ENCODE measurements at places on chromosomes 7 and 10.

GRCh38 chr10:132710746-132711612 is 75.0 kb downstream of the NKX6-2 start:
- no peak for DNase-seq

DNA sequence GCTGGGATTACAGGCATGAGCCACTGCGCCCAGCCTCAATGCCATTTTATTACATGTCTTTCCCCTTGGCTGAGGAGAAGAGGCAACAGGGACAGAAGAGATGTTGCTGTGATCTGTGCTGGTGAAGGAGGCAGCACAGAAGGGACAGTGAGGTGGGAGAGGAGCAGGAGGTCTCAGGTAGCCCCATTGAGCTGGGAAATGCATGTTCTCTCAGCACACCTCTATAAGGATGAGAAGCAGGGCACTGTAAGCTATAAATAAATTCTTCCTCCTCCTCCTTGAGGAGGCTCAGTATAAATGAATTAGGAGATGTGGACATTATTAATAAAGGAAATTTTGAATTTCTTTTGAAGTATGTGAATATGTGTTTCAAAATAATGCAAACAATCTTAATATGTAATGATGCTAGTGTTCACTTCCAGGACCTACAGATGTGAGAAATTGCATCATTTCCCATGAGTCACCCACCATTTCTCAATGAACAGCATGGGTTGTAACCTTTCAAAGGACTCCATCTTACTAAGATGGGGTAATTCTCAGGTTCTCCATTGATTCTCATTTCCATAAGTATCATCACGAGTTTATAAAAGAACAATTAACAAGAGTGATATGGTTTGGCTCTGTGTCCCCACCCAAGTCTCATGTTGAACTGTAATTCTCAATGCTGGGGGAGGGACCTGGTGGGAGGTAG is 88.9 kb upstream of the ODAD2 start:
- peak; percentile 56 for DNase-seq

DNA sequence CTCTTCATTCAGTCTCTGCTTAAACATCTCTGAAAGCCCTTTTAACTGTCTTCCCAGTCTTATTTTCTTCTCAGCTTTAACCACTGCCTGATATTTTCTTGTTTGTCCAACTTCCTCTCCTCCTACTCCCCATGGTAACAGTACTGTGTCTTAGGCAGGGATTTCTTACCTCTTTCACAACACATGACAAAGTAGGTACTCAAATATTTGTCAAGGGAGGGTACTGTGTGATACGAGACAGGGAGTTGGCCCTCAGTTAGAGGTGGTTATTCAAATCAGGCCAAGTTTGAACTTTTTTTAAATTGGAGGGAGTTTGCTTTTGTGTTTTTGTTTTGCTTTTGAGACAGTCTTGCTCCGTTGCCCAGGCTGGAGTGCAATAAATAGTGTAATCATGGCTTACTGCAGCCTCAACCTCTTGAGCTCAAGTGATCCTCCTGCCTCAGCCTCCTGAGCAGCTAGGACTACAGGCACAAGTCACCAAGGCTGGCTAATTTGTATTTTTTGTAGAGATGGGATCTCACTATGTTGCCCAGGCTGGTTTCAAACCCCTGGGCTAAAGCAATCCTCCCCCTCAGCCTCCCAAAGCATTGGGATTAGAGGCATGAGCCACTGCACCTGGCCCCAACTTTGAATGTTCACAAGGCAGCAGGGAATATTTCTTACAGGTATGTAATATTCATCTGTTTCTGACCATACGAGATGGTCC is 2.5 kb upstream of the KPNA7 start:
- no peak for DNase-seq

DNA sequence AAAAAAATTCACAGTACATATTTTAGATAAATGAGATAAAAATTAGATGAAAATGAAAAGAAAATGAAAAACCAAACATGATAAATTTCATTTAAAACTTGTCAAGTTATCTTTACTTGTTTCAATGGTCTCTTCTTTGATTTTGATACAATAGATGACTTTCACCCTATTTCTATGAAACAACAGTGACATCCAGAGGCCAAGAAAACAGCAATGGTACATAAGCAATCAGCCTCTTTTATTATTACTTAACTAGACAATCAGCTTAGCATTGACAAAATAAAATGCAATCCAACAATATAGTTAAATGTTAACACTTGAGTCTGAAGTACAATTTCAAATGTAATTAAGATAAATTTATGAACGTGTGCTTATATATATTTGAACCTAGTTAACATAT is 74.8 kb upstream of the GPR37 start:
- DNase-seq = no peak

DNA sequence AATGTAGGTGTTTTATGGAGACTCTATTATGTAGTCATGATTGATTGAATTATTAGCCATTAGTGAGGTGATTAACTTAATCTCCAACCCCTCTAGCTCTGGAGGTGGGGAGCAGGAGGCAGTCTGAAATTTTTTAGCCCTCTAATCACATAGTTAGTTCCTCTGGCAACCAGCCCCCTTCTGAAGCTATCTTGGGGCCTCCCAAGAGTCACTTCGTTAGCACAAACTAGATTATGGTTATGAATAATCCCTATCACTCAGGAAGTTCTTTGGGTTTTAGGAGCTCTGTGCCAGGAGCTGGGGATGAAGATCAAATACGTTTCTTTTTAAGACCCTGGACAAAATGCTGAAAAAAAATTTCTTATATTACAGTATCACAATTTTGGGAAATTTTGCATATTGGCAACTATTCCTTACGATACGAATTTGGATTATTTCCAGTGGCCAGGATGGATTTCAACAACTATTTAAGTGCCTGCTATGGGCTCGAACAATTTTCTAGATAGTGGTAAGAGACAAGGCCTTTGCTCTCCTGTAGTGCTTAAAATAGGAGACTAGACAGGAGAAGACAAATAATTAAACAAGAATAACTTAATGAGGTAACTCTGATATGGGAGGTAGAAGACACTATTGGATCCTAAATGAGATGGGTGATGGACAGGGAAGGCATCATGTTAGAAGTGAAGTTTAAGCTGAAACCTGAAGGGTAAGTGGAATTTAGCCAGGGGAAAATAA is 52.9 kb downstream of the BTAF1 start:
- DNase-seq = no peak

DNA sequence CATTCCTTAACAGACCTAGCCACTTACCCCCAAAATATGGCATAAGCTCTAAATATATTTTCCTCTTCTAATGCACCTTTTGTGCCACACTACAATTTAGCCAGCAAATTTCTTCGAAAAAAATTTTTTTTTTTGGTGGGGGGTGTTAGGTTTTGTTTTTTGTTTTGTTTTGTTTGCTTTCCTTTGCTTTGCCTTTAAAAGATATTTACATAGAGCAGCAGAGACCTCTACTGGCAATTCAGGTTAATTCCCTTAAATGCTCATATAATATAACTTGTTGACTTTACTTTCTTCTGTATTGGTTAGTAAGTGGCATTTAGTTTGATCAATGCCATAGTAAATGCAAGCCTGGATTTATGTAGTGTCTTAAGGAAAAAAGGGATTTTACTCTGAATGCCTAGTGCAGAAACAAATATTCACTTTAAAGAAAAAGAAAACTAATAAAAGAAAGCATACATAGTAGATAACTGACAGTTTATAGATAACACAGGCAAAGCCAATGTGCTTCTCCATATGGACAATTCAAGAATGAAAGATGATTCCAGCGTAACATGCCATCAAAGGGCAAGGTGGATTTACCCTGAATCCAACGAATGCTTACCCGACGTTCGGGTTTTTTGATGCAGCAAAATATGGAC is 1250.6 kb downstream of the GATA3 start:
- no peak for DNase-seq

GRCh38 chr7:95303013-95303905 is 21.1 kb downstream of the PON1 start:
- no peak for DNase-seq

DNA sequence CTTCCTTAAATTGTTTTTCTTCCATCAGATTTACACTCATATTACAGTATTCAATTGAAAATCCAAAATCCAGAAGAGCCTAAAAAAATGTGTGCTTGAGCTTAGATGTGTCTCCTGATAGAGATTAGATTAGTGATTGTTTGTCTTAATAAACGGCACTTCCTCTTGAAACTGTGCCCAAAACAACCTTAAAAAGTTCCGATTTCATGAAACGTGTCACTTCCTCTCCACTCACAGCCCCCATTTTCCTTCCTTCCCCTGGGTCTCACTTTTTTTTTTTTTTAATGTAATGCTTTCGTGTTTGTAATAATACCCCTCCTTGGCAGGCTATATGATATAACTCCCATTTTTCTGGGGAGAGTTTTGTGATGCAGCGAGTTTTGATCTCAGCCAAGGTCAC is 114.8 kb upstream of the ADO start:
- no peak for DNase-seq

DNA sequence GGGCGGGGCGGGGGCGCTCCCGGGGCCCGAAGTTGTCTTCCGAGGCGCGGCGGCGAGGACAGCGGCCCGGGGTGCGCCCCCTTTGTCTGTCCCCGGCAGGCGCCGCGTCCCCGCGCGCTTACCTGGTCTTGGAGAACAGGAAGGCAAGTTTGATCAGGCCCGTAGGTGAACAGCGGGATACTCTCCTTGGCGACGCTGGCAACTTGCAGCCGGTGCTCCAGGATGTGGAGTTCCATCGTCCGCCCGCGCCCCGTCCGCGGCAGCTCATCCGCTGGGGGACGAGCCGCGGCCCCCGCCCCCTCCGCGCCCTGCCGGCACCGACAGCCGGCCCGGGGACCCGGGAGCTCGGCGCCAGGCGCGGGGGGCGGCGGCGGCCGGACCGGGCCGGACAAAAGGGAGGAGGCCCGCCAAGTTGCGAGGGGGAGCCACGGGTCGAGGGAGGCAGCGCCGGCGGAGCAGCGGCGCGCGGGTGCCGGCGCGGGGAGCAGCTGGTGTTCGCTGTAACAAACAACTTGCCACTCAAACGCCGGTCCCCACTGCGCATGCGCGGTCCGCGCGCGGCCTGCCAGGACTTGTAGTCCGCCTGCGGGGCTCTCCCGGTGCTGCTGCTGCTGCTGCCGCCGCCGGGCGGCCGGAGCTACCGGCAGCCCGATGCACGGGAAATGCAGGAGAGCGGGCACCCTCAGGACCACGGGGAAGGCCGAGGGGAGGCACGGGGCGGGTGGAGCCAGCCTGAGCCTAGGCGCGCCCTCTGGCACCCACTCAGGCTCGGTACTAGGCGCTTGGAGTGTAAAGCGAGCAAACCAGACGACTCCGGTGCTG is 35.6 kb upstream of the SPDYE3 start:
- peak; percentile 84 for DNase-seq

- no peak for DNase-seq
Observed at GRCh38 chr10:71621231-71622153, 98.1 kb downstream of the C10orf105 start.

GRCh38 chr7:159049266-159050025 is 95.2 kb downstream of the VIPR2 start:
- no peak for DNase-seq

- no peak for DNase-seq
Observed at GRCh38 chr10:86046845-86047460, 319.6 kb downstream of the GRID1 start.

DNA sequence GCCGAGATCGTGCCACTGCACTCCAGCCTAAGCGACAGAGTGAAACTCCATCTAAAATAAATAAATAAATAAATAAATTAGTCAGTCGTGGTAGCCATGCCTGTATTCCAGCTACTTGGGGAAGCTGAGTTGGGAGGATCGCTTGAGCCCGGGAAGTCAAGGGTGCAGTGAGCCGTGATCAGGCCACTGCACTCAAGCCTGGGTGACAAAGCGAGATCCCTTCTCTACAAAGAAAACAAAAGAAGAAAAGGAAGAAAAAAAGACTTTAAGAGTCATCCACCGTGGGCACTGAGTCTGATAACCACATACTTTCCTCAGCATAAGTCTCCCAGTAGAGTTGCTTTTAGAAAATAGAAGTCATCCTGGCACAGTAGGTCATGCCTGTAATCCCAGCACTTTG is 2.6 kb downstream of the TMEM254 start:
- no peak for DNase-seq

- no peak for DNase-seq
Observed at GRCh38 chr10:35696392-35697287, 54.5 kb upstream of the FZD8 start.

- no peak for DNase-seq
Observed at GRCh38 chr10:3167611-3168330, 4.8 kb downstream of the PITRM1 start.

DNA sequence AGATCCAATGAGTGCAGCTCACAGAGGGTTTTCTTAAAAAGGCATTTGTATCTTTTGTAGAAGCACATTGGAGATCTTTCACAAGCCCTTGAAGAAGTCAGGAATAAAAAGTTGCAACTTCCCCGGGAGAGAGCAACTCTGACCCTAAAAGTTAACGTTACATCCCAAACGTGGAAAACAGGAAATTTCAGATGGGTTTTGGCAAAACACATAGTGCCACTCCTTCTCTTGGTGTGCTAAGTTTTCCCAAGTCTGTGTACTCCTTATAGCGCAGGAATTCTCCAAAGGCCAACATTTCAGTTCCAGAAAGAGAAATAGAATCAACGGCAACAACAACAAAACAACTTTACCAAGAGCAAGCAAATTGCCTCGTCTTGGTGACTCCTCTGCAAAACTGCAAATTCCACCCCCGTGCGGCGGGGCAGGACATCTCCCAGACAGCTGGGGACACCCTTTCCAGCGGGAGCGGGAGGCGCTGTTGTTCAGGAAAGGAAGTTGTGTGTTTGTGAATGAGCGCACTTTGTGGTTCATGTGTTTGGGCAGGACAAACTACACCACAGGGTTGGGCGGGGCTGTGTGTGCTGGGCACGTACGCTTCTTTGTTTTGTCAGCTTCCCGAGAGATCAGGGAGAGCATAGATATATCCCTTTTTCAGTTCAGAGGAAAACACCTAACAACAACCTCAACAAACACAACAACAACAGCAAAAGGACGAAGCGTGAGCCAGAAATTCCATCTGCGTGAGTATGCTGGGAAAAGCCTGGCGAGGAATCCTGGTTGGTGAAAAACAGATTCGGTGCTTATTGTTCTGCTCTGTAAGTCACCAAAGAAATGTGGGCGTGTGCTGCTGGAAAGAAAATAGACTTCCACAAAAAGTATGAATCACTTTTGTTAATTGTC is 294.7 kb upstream of the PITRM1 start:
- DNase-seq = peak; percentile 88

DNA sequence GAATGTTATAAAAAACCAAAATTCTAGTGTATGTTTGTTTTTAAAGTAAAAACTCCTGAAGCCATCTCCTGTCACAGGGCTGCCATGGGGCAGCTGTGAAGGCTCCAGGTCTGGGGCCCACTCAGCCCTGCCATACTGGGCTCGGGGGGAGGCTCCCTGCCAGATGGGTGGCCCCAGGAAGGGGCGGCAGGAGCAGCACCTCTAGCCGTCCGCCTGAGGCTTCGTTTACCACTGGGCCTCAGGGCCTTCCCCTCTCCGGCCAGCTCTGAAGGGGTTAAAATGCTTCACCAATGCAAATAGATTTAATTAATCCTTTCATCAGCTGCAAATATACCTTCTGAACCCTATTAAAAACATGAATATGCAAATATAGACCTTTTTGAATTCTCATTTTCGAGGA is 139.0 kb downstream of the ELFN1 start:
- no peak for DNase-seq

DNA sequence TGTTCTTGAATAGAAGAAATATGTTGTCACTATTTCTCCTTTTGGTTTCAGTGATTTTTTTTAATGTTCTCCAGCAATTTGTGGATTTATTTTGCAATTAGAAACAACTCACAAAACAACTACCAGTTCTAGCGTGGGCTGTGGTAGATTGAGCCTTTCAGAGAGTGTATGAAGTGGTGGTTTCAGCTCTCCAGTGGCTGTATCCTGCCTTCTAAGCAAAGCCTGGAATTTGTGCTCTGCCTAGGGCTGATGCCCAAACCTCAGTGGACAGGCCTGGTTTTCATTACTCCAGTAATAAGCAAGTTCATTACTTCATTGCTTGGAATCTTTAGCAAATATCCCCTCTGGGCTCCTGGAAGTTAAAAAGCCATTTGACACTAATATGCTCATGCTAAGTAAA is 35.9 kb downstream of the APBB1IP start:
- DNase-seq = peak; percentile 85
